ENCODE measurements at places on chromosomes 7 and 10. TPM values are rescaled to one million over a fixed set of nuclear protein-coding genes. Genes with fewer than 3 reads are reported as not detected.

Gene DNAJC12
- 10.4 TPM for polyA plus RNA-seq

Gene NUPR2
- polyA plus RNA-seq: 1.4 TPM

Gene DPP6
- 7.8 TPM for polyA plus RNA-seq

Gene SPDYE2B
- 1.0 TPM for polyA plus RNA-seq

Gene CHST3
- polyA plus RNA-seq: 4.7 TPM

Gene PRLHR
- polyA plus RNA-seq: 1.1 TPM

Gene ODAD2
- 0.61 TPM for polyA plus RNA-seq

Gene CAV1
- 100 TPM for polyA plus RNA-seq
